Hypothalamus (tissue), 51 donors: ENCODE measurements at places on chromosomes 11 and 22.
A peak's percentile ranks its signal among the peaks of the same experiment; 100 is the strongest.

GRCh38 chr11:65078151-65078550 is 5.7 kb downstream of the CDCA5 start:
- DNase-seq: no peak

GRCh38 chr11:4881188-4881587 is 512 bp upstream of the OR51T1 start:
- no peak for DNase-seq

DNA sequence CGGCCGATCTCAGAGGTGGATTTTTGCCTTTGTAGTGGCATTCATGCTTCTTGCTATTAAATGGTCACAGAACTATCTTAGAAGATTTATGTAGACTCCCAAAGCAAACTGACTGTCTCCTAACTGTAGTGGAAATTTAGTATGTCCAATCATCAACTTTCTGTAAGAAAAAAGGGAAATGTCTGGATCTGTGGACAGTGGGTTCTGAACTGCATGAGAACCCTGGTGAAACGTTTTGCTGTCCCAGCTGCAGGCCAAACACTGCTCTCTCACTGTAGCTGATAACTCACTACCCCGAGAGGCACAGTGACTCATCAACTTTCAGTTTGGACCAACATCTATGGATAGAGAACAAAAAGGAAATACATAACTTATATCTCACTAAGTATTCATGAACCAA is 387.1 kb downstream of the SOX6 start:
- DNase-seq: peak; percentile 19

- no peak for DNase-seq
Measured at GRCh38 chr22:37383341-37383740, 43.9 kb downstream of the ELFN2 start.

DNA sequence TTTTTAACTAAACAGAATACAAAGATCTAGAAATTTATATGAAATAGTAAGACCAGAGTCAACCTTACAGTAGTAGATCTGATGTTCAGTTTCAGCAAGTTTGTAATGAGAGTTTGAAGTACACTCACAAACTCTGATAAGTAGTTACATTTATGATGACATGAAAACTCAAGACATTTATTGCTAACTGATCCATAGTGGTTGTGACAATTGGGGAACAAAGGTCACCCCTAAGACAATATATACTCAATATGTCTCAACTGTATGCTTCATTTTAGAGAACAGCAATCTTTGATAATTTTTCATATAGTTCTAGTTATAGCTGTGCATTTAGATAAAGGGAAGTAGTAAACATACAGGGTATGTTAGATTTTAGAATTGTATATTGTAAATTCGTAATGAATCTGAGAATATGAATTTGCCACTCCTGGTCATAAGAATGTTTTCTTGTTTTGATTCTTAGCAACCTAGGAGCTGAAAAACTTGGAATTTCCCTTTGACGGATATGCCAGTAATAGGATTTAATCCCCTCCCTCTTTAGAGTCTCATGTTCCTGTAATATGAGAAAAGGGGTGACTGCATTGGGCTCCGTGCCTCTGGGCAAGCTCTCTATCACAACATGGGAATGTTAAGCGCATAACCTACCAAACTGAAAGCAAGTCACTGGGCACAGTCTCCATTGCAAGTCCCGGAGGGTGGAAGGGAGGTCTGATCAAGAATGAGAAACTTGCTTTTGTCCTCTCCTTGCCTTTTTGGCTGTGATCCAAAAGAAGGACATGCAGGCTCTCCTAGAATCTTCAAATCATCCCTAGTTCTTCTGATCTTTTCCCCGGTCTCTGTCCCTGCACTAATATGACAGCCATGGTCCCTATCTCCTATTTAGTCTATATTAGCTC is 11.4 kb downstream of the OR10D3 start:
- no peak for DNase-seq

- DNase-seq: no peak
Measured at GRCh38 chr22:27400811-27401210, 400.7 kb downstream of the MN1 start.

DNA sequence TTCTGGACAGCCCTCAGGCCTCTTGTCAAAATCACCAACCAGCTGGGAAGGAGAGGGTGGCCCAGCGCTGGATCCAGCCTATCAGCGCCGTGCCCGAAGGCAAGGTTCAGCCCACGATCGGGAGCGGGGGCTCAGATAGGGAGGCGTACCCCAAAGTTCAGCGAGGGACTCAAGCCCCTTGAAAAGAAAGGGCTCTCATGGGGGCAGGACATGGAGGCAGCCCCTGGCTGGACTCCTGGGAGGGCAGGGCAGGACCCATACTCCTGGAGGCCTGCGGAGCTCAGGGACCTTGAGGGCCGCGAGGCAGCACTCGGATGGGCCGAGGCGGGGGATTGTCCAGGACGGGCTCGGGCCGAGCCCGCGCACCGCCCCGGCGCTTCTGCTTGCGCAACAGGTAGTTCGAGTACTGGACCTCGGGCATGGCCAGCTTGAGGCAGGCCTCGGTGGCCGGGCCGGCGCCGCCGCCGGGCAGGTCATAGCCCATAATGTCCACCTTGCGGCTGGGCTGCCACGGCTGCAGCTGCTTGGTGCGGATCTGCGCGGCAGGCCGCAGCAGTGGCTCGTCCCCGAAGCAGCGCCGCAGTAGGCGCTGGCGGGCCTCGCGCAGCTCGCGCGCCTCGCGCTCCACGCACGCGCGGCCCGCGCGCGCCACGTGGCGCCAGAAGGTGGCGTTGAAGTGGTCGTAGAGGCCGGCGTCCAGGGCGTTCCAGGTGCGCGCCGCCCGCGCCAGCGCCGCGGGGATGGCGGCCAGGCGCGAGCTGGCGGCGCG is 6.5 kb downstream of the GAL3ST3 start:
- no peak for DNase-seq

- DNase-seq: no peak
Measured at GRCh38 chr11:110797453-110797852, 85.2 kb upstream of the ARHGAP20 start.
